ENCODE measurements at places on chromosomes 6 and 20.

DNA sequence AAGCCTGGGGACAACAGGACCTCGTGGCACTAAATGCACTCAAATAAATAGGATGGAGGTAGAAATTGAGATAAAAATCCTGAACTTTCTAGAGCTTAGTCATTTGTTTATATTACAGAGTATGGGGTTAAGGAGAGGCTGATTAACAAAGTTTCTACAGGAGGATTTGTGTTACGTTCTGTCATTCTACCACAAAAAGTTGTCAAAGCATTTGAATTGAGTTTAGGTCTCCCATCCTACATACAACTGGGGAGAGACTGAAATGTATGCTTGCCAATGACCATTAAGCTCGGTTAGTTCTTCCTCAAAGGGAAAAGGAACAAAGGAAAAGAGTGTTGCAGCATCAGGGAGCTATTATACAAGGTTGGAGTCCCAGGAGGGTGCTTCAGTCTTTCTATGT lies 597.9 kb downstream of the COL12A1 start:
- DNase-seq = no peak

DNA sequence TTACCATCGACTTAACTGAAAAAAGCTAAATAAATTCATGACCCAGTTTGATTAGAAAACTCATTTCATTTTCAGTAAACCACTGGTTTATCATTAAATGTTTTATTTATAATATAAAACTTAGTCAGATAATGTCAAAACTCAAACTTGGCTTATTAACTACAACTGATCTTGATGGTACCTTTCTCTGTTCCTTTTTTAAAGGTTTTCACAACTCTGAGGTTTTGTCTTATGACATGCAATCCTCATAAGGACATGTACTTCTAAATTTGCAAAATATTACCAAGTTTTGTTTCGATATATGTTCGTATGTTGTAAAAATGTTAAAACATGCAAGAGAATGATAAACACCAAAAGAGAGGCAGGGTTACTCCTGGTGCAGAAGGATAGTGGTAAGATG lies 82.5 kb upstream of the PDE10A start:
- no peak for DNase-seq

GRCh38 chr20:6588296-6588695 lies 179.2 kb upstream of the BMP2 start:
- no peak for DNase-seq

GRCh38 chr6:45479834-45480751 lies 102.4 kb upstream of the SUPT3H start:
- no peak for DNase-seq

DNA sequence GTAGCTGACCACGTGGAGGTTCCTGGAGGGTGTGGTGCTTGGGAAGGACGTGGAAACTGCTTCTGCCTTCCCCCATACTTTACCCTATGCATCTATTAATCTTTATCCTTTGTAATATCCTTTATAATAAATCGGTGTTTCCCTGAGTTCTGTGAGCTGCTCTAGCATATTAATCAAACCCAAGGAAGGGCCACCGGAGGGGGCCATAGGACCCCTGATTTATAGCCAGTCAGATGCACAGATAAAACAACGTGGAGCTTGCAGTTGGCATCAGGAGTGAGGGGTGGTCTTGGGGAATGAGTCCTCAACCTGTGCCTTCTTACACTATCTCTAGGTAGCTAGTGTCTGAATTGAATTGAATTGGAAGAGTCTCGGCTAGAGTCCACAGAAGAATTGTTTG lies 36.5 kb upstream of the TFAP2A start:
- no peak for DNase-seq

GRCh38 chr6:134169871-134170486 lies 117.6 kb upstream of the SLC2A12 start:
- DNase-seq = no peak

- no peak for DNase-seq
These were observed 41.2 kb downstream of the IGF2R start for GRCh38 chr6:160010067-160010466.

GRCh38 chr6:43767553-43768505 lies 2.2 kb upstream of the VEGFA start:
- no peak for DNase-seq

- DNase-seq = no peak
These were observed 57.2 kb upstream of the MRPS10 start for GRCh38 chr6:42274898-42275297.

DNA sequence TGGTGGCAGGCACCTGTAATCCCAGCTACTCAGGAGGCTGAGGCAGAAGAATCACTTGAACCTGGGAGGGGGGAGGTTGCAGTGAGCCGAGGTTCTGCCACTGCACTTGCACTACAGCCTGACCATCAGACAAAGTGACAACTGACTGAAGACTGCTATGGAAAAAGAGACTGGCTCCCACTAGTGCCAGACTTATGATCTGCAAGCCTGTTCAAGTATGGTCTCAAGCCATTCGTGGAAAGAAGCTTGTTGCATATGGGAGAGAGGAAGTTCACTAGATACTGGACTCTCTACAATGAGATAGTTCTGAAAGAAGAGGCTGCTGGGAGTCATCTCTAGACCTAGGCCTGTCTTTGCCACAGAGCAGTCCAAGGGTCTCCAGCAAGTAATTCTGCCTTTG lies 26.7 kb downstream of the MDN1 start:
- no peak for DNase-seq

Measured in T follicular helper cell (primary cell).